ENCODE measurements at places on chromosomes 4 and X. TPM values are rescaled to one million over a fixed set of nuclear protein-coding genes. Genes with fewer than 3 reads are reported as not detected.

PARM1 gene
- 65.7 TPM for total RNA-seq

HELQ gene
- 18.0 TPM for total RNA-seq

ARL9 gene
- 0.35 TPM for total RNA-seq

SMIM10 gene
- total RNA-seq: 9.3 TPM

KDR gene
- 48.9 TPM for total RNA-seq

C4orf51 gene
- not detected for total RNA-seq

IL15 gene
- 4.5 TPM for total RNA-seq

PCDH19 gene
- total RNA-seq: 1.9 TPM

AFM gene
- not detected for total RNA-seq

SNCA gene
- 16.5 TPM for total RNA-seq

CT47B1 gene
- not detected for total RNA-seq

FSTL5 gene
- total RNA-seq: 3.1 TPM

BEND2 gene
- total RNA-seq: not detected

ADH7 gene
- not detected for total RNA-seq

NOX1 gene
- total RNA-seq: not detected

- no peak for DNase-seq
These were observed 16.4 kb downstream of the TMEM154 start for GRCh38 chr4:152663203-152664066.

- DNase-seq: peak; percentile 52
These were observed 102.6 kb downstream of the IL1RAPL2 start for GRCh38 chrX:104668550-104668949.

GRCh38 chrX:63128509-63128908 is 222.6 kb downstream of the SPIN4 start:
- no peak for DNase-seq

DNA sequence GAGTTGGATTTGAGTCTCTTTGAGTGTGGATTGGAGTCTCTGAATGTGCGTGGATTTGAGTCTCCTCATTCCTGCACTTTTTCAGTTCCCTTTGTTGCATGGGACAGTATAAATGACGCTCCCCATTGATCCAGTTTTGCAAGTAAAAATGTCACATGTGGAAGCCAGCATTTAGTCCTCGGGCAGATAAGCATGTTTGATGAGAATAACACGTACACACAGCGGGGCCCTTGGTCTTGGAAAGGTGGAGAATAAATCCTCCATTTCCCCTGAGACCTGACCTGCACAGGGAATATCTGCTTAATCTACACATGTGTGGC is 8.1 kb downstream of the P2RY8 start:
- DNase-seq: no peak

DNA sequence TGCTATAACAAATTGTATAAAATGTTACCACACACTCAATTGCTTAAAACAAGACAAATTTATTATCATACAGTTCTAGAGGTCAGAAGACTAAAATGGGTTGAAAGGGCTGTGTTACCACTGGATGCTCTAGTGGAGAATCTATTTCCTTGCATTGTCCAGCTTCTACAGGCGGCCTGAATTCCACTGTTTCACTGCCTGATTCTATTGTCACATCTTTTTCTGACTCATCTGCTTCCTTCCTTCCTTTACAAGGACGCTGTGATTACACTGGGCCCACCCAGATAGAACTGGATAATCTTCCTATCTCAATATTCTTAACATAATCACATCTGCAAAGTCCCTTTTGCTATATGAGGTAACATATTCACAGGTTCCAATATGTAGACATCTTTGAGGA is 19.4 kb upstream of the ARMCX1 start:
- no peak for DNase-seq

DNA sequence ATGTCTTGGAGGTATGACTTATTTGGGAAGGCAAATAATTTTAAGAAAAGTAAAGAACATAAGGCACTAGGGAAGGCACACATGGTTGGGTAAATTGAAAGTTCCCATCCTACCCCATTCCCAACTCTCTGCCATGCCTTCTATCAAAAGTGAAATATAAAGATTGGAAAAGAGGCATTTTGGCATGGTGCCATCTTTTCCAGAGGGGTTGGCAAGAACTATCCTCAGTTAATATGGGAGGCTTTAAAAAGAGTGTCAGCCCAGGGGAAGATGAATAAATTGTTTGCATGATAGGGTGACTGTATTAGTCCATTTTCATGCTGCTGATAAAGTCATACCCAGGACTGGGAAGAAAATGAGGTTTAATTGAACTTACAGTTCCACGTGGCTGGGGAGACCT is 150.8 kb upstream of the BOD1L1 start:
- no peak for DNase-seq

- DNase-seq: no peak
These were observed 12.3 kb downstream of the RPL9 start for GRCh38 chr4:39446483-39446841.

GRCh38 chrX:133339566-133339965 is 75.7 kb downstream of the GPC4 start:
- DNase-seq: peak; percentile 63

- DNase-seq: no peak
These were observed 19.0 kb downstream of the FHL1 start for GRCh38 chrX:136166221-136166855.

GRCh38 chr4:98638661-98639060 is 19.8 kb downstream of the TSPAN5 start:
- DNase-seq: no peak

DNA sequence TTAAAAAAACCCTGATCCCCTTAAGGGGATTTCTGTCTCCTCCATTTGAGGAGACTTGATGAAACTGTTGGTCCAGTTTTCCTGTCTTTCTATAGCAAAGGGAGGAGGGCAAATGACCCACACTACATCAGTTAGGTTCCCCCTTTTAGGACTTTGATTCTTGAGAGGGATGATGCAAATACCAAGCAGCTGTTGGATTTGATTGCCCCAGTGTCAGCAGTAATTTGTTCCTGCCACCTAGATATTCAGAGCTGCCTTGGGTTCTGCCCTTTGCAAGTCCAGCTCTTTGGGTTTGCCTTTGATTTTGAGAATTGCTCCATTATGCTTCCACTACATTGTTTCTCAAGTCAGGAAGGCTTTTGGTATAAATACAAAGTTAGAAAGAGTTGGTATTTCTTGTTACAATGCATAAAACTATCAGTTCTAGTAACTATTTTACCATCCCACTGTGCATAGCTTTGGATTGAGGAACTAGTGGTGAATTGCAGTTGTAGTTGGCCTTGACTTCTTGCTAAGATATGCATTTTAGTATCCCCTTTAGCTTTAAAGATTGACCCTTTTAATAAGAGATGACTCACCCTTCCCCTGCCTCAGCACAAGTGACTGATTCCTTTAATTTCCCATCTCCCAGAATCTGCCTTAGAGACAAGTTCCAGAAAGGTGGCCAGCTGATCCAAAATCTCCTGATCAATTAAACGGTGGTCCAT is 24.3 kb upstream of the ZNF330 start:
- DNase-seq: no peak

- DNase-seq: no peak
These were observed 2082.8 kb upstream of the TENM3 start for GRCh38 chr4:180160195-180160983.

GRCh38 chrX:19627081-19627480 is 111.8 kb upstream of the MAP3K15 start:
- DNase-seq: peak; percentile 22

GRCh38 chr4:112502871-112503270 is 13.1 kb downstream of the NEUROG2 start:
- no peak for DNase-seq

DNA sequence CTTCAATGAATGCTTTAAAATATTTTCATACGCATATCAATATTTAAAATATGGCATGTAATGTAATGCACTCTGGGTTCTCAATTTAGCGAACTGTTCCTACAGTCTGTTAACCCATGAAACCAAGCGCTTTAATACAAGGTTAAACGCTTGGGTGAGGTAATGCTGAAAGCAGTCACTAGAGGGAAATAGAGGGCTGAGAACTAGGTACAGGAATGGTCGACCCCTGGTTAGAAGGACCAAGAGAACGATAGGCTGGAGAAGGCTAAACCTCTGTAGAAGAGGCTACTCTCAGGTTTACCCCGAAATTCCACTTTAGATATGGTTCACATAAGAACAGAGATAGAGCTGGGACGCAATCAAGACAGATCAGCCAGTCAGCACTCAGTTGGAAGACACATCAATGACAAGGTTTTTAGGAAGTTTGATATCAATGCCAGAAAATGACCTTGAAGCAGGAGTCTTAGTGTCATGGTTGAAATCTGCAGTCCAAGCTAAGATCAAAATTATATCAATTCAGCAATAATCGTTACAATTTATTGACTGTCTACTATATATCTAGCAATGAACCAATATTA is 26.9 kb downstream of the ARSJ start:
- peak; percentile 14 for DNase-seq

- DNase-seq: no peak
These were observed 81.5 kb downstream of the HUWE1 start for GRCh38 chrX:53605004-53605403.

- DNase-seq: peak; percentile 91
These were observed at the start of gene ADGRA3 for GRCh38 chr4:22515888-22516541. Gene ADGRA3 (minus strand): TSS chr4:22516066. CDS start chr4:22515784, 282 bp downstream.

DNA sequence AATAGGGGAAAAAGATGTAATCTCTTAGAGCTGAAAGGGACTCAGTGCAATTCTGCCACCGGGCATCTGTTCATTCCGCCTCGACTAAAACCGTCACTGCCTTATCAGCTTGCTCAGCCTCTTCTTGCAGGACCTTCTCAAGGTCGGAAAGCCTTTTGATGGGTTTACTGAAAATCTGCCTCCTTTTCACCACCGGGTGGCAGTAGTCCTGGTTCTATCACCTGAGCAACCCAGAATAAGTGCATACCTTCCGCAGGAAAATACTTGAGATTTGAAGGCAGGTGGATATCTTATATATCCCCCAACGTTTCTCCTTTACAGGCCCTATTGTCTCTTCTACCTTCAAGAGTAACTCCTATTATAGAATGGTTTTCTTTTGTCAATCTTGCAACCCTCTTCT is 103.4 kb upstream of the PAK3 start:
- DNase-seq: peak; percentile 8

- peak; percentile 18 for DNase-seq
These were observed 231.2 kb downstream of the FRAS1 start for GRCh38 chr4:78288327-78288726.

DNA sequence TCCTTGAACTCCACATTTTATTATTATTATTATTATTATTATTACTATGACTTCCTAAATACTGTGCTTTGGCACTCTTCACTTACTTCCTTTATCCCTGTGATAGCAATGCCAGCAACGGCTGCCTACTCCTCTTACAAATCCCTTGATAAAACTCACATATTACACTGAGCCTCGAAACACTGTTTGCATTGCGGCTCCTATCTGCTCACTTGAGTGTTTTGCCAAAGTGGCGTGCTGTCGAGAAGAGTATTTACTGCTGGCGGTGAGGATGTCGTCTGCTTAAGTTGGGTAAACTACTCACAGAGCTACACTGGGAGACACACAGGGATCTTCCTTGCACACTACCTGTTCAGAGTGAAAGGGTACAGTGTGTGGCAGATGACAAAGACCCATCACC is 143.4 kb upstream of the VCX3A start:
- peak; percentile 1 for DNase-seq

- DNase-seq: no peak
These were observed 81.7 kb upstream of the GIMD1 start for GRCh38 chr4:106450249-106450648.

All from muscle of leg (tissue), 16 donors.